Natural killer cell treated with Interleukin-12 subunit alpha and Interleukin-12 subunit beta and Interleukin-15 and Interleukin-18, amount 100 ng/mL, for 72 hours (primary cell): ENCODE measurements at places on chromosomes 4 and X. TPM values are rescaled to one million over a fixed set of nuclear protein-coding genes. Genes with fewer than 3 reads are reported as not detected.

ENAM gene
- total RNA-seq: not detected

USP17L28 gene
- total RNA-seq: not detected

DNA sequence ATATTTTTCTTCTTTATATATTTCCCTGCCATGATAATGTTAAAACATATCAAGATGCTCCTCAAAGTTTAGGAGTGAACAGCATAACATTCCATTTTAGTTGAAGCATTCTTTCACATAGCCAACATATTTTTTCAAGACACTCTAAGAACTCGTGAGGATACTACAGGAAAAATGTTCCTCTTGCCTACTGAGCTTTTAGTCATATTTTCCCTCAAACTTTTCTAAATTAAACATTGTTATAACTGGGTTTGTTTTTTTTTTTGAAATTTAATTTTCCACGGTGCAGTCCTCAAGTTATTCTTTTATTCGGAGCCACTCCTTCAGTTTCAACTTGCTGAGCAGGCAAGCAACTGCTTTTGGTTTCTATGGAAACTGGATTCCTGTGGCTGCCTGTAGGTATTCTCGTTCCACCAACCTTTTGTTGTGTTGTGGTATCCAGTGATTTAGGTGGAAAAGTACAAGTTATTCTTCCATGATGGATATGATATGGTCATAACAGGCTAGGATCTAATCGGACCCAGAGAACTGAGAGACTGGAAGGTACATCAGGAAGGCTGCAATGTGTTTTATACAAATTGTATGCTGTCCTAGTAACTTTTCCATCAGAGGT, 248.0 kb downstream of the TRIML1 start:
- no peak for DNase-seq

DNA sequence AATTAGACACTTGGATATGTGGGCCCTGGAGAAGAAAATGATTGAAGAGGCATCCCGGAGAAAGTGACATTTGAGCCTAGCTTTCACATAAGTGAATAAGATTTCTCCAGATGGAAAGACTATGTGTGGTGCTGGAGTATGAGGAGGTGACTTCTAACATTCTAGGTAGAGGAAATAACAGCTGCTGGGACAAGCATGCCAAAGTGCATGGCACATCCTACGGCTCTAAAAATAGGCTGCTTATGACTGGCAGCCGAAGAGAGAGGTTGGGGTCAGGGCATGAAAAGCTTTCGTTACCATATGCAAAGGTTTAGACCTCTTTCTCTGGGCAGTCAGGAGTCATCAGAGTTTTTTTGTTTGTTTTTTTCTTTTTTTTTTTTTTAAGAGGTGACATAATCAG, 142.0 kb downstream of the SOX3 start:
- no peak for DNase-seq

DNA sequence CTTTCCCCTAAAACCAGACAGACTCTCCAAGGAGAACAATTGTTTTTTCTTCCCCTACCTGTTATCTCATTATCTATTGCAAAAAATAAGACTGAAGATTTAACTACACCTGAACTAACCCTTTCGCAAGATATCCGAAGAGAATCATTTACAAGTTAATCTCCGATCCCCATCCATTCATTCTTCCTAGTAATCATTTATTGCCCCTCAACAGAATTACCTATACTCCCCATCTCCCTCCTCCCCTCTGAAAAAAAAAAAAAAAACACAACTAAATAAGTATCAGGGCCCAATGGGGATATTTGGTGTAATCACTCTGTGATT, 28.9 kb upstream of the AP1S2 start:
- no peak for DNase-seq

- DNase-seq: no peak
Observed at GRCh38 chrX:132689612-132690563, 201.1 kb upstream of the MBNL3 start.

DNA sequence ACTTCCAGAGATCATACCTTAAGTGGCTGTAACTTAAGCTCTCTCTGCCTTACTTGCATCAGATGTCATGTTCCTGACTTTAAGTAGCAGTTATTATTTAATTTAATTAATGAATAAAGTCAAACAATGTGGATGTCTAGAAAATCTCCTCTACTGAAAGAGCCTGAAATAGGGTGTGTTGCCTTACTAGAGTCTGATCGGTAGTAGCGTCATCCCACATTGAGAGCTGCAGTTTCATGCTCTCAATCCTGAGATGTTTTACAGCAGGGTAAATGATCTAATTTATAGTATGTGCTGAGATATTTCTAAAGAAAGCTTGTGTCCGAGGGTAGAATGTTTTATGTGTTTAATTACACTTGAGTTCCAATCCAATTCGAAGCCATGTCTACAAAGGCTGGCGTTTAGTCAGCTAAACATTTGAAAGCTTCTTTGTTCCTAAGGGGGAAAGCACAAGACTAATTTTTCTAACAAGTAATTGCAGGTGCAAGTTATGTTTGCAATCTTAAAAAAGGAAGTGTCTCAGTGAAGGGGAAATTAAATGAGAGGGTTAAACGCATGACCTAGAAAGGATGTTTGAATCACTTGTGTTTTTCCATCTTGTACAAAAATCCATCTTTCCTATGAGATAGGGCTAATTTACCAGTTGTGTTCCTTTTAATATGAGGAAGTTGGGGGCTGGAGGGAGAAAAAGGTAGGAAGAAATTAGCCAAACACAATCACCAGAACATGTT, 391.0 kb upstream of the MAGEB2 start:
- no peak for DNase-seq

PPP4R3C gene
- total RNA-seq: not detected

DNA sequence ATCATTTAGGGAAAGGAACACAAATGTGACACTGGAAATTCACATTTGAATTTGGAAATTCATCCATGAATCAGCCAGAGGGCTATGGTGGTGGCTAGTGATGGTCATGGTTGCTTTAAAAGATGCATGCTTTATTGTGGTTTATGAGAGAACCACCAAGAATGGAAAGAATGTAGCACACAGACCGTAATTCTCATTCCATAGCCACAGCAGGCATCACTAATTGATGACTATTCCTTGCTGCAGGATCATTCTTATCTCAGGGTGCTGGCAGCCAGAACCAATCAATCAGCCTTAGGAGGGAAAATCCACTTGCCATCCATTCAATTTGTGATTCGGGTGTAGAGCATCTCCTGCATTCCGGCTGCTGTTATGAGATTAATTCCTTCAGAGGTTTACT, 115.6 kb downstream of the DHRSX start:
- DNase-seq: no peak

BEX5 gene
- total RNA-seq: 3.0 TPM

- no peak for DNase-seq
Observed at GRCh38 chr4:89316211-89316610, 8.6 kb upstream of the GPRIN3 start.

GRCh38 chr4:66182636-66183035, 512.3 kb upstream of the EPHA5 start:
- DNase-seq: no peak

GRCh38 chrX:14934423-14934822, 61.2 kb downstream of the MOSPD2 start:
- DNase-seq: no peak

DNA sequence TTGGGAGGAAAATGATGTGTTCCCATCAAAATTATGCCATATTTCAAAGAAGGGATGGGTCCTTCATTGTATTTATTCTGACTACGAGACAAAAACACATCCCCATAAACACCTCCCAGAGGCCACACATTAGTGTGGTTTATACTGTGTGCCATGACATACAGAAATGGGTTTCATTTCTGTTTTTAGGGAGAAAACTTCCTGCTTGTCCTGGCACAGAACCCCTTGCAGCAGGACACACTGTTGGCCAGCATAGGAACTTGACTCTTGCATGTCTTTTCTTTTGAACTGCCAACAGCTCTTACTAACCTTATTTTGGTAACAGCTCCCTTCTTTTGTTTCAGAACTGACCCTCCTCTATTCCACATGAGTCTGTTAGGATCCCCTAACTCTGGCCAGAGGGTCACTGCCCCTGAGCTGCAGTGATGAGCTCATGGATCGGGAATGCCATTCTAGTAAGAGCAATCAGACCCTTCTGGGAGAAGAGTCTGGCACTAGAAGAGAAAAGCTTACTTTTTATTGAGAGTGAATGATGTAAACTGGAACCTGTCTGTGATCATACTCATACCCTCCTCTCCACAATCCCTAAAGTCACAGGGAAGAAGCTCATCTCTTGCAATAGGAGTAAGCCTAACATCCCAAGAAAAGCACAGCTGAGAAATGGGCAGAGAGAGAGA, 86.4 kb downstream of the SMIM20 start:
- no peak for DNase-seq

GRCh38 chrX:46882266-46882665, 30.0 kb upstream of the JADE3 start:
- DNase-seq: no peak

GRCh38 chrX:135985973-135986310, 707 bp downstream of the SLC9A6 start:
- DNase-seq: no peak

- DNase-seq: no peak
Observed at GRCh38 chrX:111200327-111200726, 70.0 kb downstream of the CAPN6 start.

ZNF732 gene
- not detected for total RNA-seq

GRCh38 chrX:16920075-16920474, 26.4 kb upstream of the REPS2 start:
- no peak for DNase-seq

FOXR2 gene
- not detected for total RNA-seq

DNA sequence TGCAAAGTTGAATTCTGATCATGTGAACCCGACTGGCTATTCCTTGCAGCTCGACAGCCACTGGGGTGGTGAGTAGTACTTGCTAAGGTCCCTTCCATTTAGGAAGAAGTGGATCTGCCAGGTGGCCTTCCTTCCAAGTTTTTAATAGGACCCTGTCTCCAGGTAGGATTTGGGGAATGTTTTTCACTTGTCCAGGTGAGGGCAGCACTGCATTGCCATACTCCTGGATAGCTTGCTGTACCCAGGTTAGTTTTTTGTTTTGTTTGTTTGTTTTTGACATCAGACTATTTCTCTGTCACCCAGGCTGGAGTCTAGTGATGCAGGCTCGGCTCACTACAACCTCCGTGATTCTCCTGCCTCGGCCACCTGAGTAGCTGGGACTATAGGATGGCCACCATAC, 29.8 kb downstream of the SAGE1 start:
- DNase-seq: no peak

- no peak for DNase-seq
Observed at GRCh38 chr4:113383111-113383785, 333.8 kb downstream of the ANK2 start.

GRCh38 chr4:4775493-4776004, 83.9 kb upstream of the MSX1 start:
- DNase-seq: no peak

CORIN gene
- total RNA-seq: not detected

ANKRD50 gene
- 0.42 TPM for total RNA-seq

DNA sequence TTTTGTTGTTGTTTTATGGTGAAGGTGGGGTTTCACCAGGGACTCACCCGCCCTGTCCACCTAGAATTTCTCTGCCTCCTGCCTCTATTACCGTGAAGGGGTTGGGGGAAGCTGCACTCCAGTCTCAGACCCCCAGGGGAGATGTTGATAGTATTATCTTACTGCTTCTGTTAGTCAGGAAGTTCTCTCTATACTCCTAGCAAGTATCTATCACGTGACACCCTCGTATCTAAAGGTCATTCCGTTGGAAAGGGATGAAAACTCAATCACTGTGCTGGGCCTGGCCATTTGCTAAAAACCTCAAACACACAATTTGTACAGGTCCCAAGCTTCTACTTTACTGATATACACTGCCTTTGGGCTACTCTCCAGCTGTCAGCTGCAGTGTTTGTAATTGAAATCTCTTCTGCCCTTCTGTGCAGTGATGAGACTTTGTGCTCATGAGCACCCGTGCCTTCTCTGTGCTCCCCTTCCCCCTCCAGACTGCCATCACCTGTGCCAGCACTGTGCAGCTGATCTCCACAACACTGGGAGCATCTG, 188.5 kb upstream of the ANXA3 start:
- no peak for DNase-seq

DNA sequence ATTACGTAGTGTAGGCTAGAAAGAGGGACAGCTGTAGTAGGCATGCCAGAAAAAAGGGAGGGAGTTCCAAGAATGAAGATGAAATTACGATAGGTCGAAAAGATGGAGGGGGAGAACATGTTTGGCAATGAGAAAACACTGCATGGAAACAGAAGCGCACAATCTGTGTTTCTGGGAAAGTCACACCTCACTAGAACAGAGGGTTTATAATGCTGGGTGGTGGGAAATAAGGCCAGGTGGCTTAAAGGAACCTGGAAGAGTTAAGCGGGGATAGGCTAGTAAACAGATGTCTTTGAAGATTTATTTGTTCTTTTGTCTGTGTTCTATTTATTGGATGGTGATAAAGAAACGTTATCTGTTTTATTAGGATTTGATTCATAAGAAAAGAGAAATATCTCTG, 29.1 kb downstream of the TRAPPC11 start:
- DNase-seq: no peak

- no peak for DNase-seq
Observed at GRCh38 chr4:161496-162284, 37.4 kb downstream of the ZNF718 start.

DNA sequence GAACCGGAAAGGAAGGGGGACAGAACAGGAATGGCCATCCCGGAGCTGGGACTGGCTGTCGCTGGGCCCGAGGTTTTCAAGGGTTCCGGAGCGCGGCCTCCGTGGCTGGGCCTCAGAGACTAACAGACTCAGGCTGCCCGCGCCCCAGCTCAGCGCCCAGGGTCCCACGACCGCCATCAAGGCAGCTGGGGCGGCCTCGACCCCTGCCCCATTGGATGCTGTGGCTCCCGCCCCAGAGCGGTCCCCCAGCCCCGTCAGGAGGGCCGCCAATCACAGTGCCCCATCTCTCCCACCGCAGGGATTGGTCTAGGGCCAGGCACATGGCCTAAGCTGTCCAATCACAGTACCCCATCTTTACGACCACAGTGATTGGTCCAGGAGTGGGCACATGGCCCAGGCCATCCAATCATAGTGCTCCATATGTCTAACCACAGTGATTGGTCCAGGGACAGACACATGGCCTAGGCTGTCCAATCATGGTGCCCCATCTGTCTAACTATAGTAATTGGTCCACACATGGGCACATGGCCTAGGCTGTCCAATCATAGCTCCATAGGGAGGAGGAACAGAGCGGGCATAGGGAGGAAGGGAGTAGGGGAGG, 105.3 kb upstream of the NKX1-1 start:
- peak; percentile 37 for DNase-seq

DNA sequence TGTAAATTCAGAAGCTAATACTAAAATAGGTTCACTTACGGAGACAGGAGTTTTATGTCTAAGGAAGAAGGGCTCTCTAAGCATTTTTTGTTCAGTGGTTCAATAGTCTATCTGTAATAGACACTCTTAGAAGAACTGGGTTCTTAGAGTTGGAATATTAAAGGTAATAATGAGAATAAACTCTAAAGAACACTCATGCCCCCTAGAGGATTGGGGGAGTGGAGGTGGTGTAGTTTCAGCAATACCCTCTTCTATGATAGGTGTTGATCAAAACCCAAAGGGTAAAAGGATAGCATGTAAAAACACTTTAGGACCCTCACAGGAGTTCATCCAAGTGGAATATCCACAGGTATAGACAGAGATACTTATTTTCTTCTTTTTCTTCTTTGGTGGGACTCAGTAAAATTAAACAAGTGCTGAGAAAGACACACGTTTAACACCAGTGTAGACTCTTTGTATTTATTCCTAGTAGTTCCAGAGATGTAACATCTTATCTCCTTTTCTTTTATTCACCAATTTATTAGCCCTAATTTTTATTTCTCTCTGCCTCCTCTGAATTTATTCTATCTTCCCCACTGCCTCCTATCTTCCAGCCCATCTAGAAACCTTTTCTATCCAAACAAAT, 25.7 kb upstream of the MND1 start:
- no peak for DNase-seq

GRCh38 chr4:123352966-123353365, 43.6 kb upstream of the SPRY1 start:
- DNase-seq: no peak

PPEF2 gene
- not detected for total RNA-seq

FREM3 gene
- total RNA-seq: not detected
